ENCODE measurements at places on chromosomes 1 and 21.

DNA sequence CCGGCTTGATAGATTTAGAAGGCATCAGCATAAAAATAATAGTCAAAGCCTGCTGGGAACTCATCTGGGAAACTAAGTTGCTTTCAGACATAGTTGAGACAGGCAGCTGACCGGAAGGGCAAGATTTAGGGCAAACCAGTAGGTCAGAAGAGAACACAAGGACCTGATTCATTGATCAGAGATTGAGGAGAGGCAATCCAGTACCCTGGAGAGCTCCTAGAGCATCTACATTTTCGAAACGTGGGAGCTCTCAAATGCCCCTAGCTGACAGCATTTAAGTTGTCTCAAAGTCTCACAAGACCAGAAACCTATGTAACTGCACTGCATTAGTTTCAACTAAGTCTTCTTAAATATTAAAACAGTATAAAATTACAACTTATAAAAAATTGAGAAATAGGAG lies 22.9 kb upstream of the MTF2 start:
- no peak for DNase-seq

DNA sequence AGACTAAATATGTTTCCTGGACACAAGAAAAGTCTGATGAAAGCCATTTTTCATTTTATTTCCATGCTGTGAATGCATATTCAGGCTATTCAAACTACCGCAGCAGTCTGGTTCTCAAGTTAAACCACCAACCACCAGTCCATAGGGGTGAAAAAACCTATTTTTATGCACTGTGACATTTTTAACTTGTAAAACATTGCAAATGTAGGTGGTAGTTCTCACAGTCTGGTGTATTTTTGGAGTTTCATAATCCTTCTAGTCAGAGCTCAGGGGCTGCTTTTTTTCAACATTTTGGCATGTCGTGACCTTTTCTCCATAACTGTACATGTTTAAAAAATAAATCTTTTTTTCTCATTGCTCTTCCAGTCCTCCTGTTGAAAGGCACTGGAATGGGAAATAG lies 907.6 kb upstream of the ADGRL2 start:
- DNase-seq: no peak

- no peak for DNase-seq
Observed at GRCh38 chr1:185960422-185961321, 226.5 kb downstream of the HMCN1 start.

GRCh38 chr1:62682531-62682930 lies 5.7 kb downstream of the DOCK7 start:
- DNase-seq: no peak

GRCh38 chr1:154611150-154611862 lies 3.3 kb upstream of the ADAR start:
- no peak for DNase-seq

DNA sequence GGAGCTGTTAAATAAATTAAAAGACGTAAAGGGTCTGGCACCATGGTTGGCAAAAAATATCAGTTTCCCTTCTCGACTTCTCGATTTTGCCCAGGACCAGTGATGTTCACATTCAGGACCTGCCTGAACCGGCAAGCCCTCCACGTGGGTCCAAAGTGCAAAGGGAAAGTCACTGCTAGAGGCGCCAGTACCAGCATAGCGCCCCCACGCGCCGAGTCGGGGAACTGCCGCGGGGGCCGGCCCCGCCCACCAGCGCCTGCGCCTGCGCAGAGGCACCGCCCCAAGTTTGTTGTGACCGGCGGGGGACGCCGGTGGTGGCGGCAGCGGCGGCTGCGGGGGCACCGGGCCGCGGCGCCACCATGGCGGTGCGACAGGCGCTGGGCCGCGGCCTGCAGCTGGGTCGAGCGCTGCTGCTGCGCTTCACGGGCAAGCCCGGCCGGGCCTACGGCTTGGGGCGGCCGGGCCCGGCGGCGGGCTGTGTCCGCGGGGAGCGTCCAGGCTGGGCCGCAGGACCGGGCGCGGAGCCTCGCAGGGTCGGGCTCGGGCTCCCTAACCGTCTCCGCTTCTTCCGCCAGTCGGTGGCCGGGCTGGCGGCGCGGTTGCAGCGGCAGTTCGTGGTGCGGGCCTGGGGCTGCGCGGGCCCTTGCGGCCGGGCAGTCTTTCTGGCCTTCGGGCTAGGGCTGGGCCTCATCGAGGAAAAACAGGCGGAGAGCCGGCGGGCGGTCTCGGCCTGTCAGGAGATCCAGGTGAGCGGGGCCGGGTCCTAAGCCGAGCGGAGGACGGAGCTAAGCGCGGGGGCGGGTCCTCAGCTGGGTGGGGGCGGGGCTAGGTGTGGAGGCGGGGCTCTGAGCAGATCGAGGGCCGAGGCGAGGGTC lies at the start of gene PINK1:
PINK1 (plus strand) TSS at position 269 of the 875 bp plus-strand sequence; CDS start at position 360, 91 bp downstream.
- DNase-seq: peak; percentile 94

DNA sequence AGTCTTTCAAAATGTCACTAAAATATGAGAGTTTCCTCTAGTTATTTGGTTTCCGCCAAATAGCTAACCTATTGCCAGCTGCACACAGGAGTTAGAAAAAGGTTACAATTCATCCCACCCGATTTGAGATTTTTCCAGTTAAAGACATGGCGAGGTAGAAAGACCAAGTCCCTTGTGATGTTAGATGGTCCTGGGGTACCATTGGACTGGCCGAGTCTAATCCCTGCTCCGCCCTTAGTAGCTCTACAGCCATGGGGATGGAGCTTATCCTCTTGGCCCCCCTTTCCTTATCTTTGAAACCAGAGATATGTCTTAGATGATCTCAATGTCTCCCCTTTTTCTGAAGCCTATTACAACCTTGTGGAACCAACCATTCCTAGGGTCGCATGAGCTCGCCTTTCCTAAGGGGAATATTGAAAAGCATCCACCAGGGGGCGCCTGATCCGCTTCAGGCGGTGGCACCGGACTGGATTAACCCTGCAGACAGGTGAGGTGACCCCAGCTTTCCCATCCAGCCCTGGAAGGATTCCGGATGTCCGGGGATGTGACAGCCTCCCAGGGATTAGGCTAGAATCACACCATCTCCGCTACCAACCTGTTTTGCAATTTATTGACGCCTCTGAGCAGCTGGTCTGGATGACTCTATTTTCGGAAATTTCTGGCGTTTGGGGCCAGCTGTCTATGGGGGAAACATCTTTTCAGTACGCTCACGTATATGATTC lies 68.3 kb upstream of the SIM2 start:
- peak; percentile 46 for DNase-seq

All from stimulated activated CD4-positive, alpha-beta T cell treated with anti-CD3 and anti-CD28 coated beads, Interleukin-12 subunit alpha, Interleukin-12 subunit beta, amount 100 ng/mL, for 48 hours (primary cell).